ENCODE measurements at places on chromosomes 7 and 10. TPM values are rescaled to one million over a fixed set of nuclear protein-coding genes. Genes with fewer than 3 reads are reported as not detected.

FEZF1 gene
- total RNA-seq, result not detected

CCAR1 gene
- 27.8 TPM for total RNA-seq

BET1 gene
- 23.6 TPM for total RNA-seq

ANKRD30A gene
- total RNA-seq, result not detected

FANK1 gene
- total RNA-seq, result 12.4 TPM

GTF2IRD1 gene
- 18.9 TPM for total RNA-seq

CDK1 gene
- 18.5 TPM for total RNA-seq

PIK3AP1 gene
- not detected for total RNA-seq

FAM149B1 gene
- total RNA-seq, result 42.3 TPM

FAM25A gene
- not detected for total RNA-seq

SPDYE6 gene
- not detected for total RNA-seq

HYAL4 gene
- not detected for total RNA-seq

HTR5A gene
- total RNA-seq, result not detected

SH3PXD2A gene
- total RNA-seq, result 45.5 TPM

METTL27 gene
- 1.9 TPM for total RNA-seq

SNCG gene
- 13.0 TPM for total RNA-seq

TRIM74 gene
- total RNA-seq, result 0.23 TPM

CALHM3 gene
- total RNA-seq, result not detected

HERC4 gene
- 108 TPM for total RNA-seq

CTAGE4 gene
- total RNA-seq, result 0.36 TPM

CPED1 gene
- total RNA-seq, result 64.8 TPM

SAP25 gene
- 0.13 TPM for total RNA-seq

TBXAS1 gene
- 1.1 TPM for total RNA-seq

PCLO gene
- 0.03 TPM for total RNA-seq

PARD3 gene
- total RNA-seq, result 51.8 TPM

PDZD7 gene
- total RNA-seq, result 5.5 TPM

CAMK2B gene
- total RNA-seq, result 0.63 TPM

SMO gene
- 17.6 TPM for total RNA-seq

RAMP3 gene
- not detected for total RNA-seq

TFEC gene
- 0.13 TPM for total RNA-seq

AGAP9 gene
- total RNA-seq, result 4.0 TPM

OGDHL gene
- total RNA-seq, result 0.26 TPM

POLR2J2 gene
- total RNA-seq, result 3.7 TPM

ANKRD16 gene
- 14.1 TPM for total RNA-seq

DRGX gene
- not detected for total RNA-seq

MSMB gene
- not detected for total RNA-seq

IGFBP1 gene
- total RNA-seq, result 10.2 TPM

HECW1 gene
- 0.26 TPM for total RNA-seq

BAIAP2L1 gene
- 4.2 TPM for total RNA-seq

VSTM2A gene
- not detected for total RNA-seq

MTURN gene
- total RNA-seq, result 18.1 TPM

GIMAP5 gene
- total RNA-seq, result not detected
